ENCODE measurements at places on chromosomes 5 and 9.

GRCh38 chr5:146076455-146076854, 28.9 kb downstream of the PLAC8L1 start:
- no peak for ATAC-seq

DNA sequence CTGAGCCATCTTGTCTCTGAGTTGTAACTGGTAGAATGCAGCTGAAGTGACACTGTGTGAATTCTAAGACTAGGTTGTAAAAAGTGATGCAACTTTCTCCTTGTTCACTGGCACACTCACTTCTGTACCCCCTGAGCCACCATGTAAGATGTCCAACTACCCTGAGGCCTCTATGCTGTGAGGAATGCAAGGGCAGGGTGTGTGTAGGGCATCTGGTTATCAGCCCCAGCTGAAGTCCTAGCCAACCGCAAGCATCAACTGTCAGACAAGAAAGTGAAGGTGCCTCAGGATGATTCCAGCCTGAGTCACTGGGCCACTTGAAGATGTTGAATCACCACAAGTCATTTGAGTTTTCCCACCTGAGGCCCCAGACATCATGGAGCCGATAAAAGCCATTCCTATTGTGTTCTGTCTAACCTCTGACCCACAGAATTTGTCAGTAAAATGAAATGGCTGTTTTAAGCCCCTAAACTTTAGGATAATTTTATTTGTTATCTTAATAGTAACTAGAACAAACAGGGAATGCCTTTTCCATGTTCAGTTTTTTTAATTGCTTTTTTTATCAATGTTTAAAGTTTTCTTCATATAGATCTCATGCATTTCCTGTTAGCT, 18.7 kb upstream of the RHOBTB3 start:
- ATAC-seq, result peak; percentile 95

- no peak for ATAC-seq
These were observed 357.9 kb upstream of the CCNH start for GRCh38 chr5:87770601-87771121.

GRCh38 chr9:86405926-86406325, 51.7 kb upstream of the TUT7 start:
- peak; percentile 80 for ATAC-seq

DNA sequence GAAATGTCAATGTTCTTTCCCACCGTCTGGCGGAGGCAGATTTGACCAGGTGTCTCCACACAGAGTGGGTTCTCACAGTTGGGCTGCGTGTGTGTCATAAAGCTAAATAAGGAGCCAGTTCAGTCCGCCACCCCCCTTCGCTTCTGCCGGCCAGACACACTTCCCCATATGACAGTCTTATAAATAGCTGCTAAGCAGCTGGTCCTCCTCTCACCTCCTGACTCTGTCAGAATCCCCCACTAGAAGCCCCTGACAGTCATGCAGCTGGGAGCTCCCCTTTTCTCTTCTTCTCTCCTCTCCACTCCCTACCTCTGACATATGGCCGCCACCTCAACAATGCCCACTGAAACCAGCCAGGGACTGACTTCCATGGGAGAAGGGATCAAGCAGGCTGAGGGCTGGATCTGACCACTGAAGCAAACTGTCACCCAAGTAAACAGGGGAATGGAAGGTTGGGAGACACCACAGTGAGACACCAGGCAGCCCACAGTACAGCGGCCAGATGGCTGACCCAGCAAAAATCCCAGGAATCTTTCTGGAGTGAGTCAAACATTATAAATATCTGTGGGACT, 141.9 kb upstream of the EFNA5 start:
- ATAC-seq, result peak; percentile 94

DNA sequence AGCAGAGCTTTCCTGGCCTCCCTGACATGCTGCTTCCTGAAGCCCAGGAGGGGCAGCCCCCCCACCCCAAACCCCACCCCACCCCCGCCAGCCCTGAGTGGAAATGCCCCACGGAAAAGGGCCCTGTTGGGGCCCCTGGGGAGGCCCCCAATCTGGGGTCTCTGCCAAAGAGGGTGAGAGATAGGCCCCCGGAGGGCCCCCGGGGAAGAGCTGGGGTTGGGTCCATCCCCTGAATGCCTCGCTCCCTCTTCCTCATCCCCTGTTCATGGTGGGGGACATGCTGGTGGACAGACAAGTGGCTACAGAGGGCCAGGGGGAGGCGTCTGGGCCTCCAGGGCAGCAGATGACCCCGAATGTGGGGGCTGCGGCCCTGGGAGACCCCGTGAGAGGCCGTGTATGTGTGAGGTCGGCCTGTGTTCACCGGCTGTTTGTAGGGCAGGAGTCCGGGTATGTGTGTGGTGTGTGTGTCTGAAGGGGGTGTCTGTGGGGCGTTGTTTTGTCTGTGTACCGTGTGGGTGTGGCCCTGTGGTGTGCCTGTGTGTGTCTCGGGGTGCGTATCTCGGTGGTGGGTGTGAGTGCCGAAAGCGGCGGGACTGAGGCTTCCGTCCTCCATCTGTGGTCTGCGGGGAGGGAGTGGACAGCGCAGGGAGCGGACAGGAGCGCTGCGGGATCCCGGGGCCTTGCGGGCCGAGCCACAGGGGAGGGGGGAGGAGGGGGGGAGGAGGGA, 11.3 kb downstream of the C9orf50 start:
- ATAC-seq, result no peak

- peak; percentile 8 for ATAC-seq
These were observed 26.4 kb downstream of the ZDHHC11B start for GRCh38 chr5:757931-758697.

DNA sequence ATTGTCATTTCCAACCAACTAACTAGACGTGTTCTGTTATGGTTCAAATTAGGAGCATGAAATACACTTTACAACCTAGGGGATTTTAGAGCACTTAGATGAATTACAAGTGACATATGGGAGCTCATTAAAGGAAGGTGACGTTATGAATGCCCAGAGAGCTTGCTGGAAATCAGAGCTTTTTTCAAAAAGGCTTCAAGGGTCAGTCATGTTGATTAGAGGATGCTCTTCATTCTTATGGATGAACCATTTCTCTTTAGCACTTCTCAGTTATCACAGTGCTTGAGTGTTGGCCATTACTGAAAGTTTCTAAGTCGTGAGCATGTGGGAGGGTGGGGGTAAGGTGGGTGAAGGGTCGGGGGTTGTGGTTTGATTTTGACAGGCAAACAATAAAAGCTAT, 1245.5 kb upstream of the DMAC1 start:
- ATAC-seq, result no peak

GRCh38 chr5:22964632-22965031, 111.5 kb upstream of the CDH12 start:
- no peak for ATAC-seq

- ATAC-seq, result peak; percentile 53
These were observed 116.8 kb upstream of the PDE4D start for GRCh38 chr5:60010328-60010727.

- ATAC-seq, result peak; percentile 57
These were observed 169.1 kb downstream of the CAAP1 start for GRCh38 chr9:26723486-26723885.

GRCh38 chr5:143533978-143534760, 130.7 kb upstream of the NR3C1 start:
- no peak for ATAC-seq

GRCh38 chr5:433836-434235, 9.1 kb upstream of the EXOC3 start:
- ATAC-seq, result no peak

GRCh38 chr5:103232393-103232999, 26.1 kb upstream of the MACIR start:
- peak; percentile 86 for ATAC-seq

GRCh38 chr5:87354496-87354895, 58.2 kb downstream of the CCNH start:
- ATAC-seq, result no peak

DNA sequence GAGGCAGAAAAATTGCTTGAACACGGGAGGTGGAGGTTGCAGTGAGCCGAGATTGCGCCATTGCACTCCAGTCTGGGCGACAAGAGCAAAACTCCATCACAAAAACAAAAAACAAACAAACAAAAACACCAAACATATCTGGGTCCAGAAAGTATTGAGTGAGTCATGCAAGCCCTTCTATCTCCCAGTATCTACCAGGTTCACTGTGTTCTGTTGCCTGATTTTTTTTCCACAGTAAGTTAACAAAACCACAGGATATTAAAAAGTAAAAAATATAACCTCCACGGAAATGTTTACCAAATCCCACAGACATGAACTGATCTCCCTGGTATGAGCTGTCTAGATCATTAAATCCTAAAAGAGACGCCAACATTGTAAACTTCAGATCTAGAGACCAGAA, 94.4 kb downstream of the ANKH start:
- ATAC-seq, result no peak

- no peak for ATAC-seq
These were observed 15.9 kb upstream of the FANCC start for GRCh38 chr9:95333426-95333825.

DNA sequence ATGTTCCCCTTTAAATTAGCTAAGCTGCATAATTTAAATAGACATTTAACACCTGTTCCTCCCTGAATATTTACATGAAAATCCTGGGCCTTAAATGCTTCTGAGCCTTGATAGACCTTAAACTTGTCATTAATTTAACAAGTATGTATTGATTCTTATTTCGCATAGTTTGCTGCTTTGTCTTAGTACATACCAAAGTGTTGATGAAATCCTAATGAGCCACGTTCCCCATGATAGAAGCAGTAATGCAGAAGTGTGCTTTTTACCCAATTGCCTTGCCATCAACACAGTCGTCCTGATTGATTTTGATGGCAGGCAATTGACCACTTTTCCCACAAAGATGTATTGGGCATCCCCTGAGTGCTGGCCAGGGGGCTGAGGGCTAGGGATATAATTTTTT, 213.5 kb downstream of the SGCD start:
- ATAC-seq, result no peak

DNA sequence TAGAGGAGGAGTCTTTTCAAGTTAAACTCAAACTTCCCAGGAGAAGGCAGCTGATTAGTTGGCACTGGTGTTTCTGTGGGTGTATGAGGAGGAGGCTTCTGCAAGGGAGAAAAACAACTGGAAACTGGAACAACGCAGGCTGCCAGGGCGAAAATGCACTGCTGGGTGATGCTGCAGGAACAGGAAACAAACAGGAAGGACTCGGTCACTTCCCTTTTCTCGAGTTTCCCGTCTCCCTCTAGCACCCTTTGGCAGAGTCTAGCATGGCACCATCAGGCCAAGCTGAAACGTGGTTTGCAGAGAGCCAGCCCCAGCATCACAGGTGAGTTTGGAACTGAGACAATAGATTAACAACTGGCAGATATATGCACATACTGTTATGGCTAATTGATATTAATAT, 77.5 kb upstream of the CAST start:
- ATAC-seq, result no peak

- no peak for ATAC-seq
These were observed 234.2 kb upstream of the ADAMTS16 start for GRCh38 chr5:4905674-4906520.

Measured in SK-N-SH treated with all-trans-retinoic acid at 6 μM for 48 hours (cell line).